CD4-positive, alpha-beta T cell treated with Interleukin-21 for 1 hour (primary cell): ENCODE measurements at places on chromosomes 3 and 15.

DNA sequence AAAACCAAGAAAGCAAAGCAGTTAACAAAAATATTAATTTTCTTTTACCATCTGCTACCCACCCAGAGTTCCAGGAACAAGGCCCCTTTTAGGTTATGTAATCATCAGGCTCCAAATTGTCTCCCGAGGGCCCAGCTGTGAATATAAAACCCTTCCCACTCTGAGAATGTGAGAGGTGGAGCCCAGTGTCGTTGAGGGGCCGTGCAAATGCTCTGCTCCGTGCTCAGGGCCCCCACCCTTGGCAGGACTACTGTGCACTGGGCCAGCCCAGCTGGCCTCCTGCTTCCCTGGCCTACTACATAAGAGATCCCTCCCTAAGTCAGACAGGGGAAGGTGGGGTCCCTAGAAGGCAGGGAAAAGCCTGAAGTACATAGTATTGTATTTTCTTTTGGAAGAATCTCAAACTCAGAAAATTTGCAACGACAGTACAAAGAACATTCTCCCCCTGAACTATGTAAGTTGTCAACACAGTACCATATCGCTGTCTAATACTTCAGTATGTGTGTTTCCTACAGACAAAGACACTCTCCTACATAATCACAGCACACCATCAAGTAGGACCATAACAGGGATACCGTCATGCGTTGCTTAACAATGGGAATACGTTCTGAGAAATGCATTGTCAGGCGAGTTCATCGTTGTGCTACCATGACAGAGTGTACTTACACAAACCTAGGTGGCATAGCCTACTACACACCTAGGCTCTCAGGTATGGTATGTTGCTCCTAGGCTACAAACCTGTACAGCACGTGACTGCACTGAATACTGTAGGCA lies 4.4 kb upstream of the CLEC3B start:
- no peak for DNase-seq

- no peak for DNase-seq
Observed at GRCh38 chr3:171122861-171123260, 96.3 kb upstream of the SLC2A2 start.

DNA sequence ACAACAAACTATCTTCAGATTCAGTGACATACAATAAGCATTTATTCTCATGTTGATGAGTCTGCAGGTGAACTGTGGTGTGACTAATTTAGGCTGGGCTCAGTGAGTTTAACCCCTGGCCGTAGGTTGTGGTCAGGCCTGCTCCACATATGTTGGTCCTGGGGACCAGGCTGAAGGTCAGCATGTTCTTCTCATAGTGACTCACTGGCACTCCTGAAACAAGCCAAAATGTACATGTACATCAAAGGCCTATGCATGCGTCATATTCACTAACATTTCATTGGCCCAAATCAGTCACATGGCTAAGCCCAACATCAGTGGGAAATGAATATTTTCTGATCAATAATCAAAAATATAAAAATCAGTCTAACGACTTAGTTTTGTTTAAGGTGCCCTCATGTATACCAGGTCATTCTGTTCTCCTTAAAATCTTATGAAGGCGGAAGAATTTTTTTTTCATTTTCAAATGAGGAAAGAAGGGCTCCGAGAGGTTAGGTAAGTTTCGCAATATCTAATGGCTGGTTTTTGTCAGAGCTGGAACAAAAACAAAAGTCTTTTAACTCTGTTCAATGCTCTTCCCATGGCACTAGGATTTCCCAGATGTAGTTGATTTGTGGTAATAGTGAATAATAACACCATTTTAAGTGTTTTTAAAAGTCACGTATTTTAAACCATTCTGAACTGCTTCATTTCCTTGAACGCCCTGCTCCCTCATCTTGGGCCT lies 148.5 kb downstream of the MFSD1 start:
- DNase-seq, result no peak

- DNase-seq, result no peak
Observed at GRCh38 chr3:59381282-59381681, 331.5 kb upstream of the CFAP20DC start.

DNA sequence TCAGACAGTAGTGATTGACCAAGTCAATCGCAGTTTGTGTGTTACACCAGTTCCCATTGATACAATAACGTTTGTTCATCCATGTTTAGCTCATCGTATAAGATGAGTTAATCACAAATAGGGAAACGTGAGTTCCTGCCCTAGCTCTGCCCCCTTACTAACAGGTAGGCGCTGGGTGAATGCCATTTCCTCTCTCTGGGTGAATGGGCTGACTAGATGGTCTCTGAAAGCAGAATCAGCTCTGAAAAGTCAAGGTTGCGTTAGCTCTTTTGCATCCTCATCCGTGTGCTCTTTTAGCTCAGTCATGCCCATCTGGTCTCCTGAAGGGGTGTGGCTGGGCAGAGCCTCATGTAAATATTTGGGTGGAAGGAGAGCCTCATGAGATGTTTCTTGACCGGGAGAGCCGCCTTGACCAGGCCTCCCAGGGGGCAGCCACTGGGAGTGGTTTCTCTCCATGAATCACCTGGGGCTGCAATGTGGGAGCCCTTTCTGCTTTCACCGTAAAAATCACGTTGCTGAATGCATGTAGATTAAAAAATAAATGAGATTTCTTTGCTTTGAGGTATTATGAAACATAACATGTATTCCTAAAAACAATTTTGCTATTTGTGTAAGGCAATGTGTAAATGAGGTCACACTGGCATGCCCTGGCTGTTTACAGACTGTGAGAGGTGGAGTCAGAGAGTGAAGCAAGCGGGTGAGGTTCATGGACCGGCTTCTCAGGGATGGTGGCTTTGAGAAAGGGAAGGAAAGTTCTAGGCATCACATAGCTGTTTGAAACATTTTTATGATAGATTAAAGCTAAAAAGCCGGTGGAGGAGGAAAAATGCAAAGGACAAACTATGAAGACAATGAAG lies 108.4 kb upstream of the RASGRP1 start:
- DNase-seq, result no peak

DNA sequence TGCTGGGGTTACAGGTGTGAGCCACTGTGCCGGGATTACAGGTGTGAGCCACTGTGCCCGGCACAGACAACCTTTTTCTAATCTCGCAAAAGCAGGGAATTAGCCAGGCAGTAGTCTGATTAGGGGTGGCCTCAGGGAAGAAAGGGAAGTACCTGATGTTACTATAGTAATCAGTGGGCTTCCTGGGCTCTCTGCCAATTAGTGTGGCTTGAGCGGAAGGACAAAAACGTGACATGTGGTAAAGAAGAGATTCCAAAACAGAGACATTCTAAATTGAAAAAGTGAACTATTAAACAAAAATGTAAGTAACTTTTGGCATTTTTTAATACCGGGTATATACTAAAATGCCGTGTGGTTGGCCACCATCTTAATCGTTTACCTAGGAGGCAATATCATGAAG lies 48.1 kb downstream of the CFAP20DC start:
- no peak for DNase-seq

DNA sequence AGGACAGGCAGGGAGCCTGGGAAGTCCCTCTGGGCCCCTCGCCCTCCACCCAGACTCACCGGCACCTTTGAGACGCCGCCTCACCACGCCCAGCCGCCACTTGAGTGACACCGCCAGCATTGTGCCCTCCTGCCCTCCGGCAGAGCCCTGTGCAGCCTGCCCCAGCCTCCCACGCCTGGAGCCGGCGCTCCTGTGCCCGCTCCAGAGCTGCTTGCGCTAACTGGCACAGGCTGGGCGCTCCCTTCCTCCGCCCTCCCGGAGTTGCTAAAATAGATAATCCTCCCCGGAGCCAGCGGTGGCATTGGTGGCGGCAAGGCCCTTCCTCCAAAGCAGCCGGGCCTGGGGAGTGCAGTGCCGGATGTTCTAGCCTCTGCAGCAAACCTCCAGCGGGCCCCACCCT lies 15.7 kb upstream of the GRIP2 start:
- no peak for DNase-seq

DNA sequence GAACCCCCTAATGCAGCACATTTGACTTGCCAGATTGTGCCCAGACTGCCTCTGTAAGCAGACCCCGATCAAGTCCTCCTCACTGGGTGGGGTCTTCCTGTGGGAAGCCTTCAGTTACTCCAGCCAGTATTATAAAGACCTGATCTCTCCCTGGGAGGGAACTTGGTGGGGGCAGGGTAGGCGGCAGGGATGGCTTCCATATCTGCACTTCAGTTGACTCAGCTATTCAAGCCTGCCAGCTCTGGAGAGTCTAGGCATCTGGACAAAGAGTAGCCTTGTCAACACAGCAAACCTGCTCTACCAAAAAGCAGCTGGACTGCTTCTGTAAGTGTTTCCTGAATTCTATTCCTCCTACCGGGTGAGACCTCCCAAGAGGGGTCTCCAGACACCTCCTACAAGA lies 21.0 kb upstream of the SLC25A38 start:
- DNase-seq, result no peak

DNA sequence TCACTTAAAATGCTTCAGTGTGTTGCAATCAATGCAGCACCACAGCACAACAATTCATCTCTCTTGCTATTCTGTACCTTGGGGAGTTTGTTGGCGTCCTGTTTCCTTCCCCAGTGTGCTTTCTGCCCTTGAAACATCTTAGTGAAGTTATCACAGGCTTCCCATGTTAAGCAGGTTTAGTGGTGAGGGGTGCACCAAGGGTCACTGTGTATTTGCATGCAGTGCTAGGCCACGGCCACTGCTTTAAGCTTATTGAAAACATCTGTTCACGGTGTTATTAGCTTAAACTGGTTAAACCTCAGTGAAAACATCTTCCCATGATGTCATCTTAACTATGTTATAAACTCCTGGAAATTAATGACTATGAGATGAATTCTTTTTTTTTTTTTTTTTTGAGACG lies 217.3 kb upstream of the GOLIM4 start:
- DNase-seq, result no peak

- no peak for DNase-seq
Observed at GRCh38 chr15:56749982-56750381, 16.7 kb upstream of the ZNF280D start.
